ENCODE measurements at places on chromosomes 1 and 21.

GRCh38 chr1:196609370-196609737 lies 1.1 kb upstream of the KCNT2 start:
- peak; percentile 3 for DNase-seq

DNA sequence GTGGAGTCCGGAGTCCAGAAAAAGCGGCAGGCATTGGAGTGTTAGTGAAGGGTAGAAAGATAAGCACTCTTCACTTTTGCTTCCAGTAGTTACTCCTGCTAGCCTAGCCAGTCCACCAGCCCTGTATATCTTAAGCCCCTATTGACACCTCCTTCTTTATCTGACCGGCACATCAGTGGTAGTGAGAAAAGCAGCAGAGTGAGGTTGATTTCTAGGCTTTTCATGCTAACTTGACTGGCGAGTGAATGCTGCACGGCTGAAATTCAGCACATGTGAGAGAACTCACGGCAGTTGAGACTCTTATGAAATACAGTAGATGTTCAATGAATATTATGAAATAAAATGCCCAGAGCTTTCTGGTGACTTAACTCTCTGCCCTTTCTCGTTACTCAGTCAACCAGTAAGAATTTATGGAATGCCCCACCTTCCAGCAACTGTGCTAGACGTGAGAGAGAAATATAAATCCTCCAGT lies 128.2 kb downstream of the CACHD1 start:
- no peak for DNase-seq

DNA sequence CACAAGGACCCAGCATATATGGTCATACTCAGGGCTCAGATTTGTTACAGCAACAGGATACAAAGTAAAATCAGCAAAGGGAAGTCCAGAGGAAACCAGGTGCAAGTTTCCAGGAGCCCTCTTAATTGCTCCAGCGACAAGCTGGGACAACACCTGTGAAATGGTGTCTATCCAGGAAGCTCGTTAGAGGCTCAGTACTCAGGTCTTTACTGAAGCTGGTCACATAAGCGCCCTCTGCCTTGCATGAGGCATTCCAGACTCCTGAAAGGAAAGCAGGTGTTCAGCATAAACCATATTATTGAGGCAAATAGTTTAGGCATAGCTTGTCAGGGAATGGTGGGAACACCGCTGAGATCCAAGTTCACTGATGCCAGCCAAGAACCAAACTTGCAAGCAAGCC lies 231.0 kb downstream of the SLC35F3 start:
- DNase-seq = no peak

DNA sequence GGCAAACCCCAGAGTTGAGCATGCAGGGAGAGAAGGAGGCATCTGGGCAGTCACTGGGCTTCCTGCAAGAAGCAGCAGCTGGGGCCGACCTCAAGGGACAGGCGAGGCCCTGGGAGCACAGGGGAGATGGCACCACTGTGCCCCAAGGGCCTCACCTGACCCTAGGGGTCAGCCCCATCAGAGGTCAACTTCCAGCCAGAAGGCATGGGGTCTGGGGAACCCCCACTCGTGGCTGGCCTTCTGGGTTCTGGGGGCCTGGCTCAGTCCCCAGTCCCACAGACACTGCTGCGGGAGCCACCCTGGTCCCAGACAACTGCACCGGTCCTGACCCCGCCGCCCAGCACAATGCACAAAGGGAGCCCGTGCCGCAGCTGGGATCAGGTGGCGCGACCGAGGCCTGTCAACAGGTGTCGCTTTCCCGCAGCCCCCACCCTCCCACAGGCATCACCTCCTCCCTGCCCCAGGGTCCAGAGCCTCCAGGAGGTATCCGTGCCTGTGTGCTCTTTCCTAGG lies 6.2 kb downstream of the WNT9A start:
- DNase-seq = no peak

GRCh38 chr1:11749203-11749689 lies 12.7 kb upstream of the C1orf167 start:
- peak; percentile 58 for DNase-seq

- DNase-seq = peak; percentile 6
Observed at GRCh38 chr21:37642493-37642892, 273.8 kb downstream of the KCNJ6 start.
